ENCODE measurements at places on chromosomes 3 and 15.

DNA sequence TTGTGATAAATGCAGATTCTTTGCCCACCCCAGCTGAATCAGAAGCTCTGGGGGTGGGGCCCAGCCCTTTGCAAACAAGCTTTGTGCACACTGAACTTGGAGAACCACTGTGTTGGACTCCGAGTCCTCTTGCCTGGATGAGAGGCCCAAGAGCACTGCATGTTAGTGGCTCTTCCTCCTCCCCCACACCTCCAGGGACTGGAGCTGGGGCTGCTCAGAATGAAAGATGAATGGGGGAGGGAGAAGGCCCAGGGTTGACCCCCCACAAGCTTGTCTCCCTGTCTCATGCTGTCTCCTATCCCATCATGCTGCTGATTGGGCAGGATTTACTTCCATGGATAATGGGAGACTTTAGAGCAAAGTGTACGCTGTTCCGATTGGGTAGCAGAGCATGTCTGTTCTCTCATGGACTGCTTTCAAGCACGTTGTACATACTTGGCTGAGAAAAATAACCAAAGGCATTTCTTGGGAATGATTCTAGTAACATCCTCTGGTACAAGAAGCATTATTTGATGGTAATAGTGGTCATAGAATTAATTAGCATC lies 99.6 kb downstream of the PGPEP1L start:
- DNase-seq: no peak

- DNase-seq: no peak
These were observed 29.2 kb downstream of the UBE2Q2 start for GRCh38 chr15:75872403-75872990.

DNA sequence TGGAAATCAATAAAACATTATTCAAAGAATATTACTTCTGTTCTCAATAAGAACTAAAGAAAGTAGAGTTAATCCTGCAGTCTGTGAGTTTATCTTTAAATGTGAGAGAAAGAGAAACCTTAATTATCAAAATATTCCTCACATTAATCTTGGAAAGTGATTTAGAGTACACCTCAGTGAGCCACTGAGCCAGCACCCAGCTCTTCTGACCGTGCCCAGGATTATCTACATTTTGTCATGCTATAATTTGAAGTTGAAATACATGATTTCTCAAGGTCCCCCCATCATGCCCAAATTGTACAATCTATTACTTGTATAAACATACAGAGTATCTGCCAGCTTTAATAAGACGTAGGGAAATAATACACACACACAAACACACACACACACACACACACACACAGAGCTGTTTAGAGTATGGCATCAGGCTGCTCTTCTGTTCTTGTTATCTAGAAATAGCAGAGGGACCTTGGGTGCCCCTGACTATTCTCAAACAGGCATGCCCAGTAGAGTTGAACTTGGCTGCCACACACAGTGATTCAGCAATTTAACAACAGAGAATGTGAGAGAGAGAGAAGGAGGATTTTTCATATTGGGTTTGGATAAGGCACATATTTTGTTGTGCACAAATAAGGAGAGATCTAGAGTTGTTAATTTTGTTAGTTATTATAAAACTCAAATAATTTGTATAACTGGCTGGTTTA lies 74.4 kb downstream of the P2RY1 start:
- DNase-seq: no peak

- no peak for DNase-seq
These were observed 314.7 kb downstream of the PYDC2 start for GRCh38 chr3:191775451-191776233.

GRCh38 chr3:86229086-86229774 lies 761.7 kb downstream of the VGLL3 start:
- DNase-seq: no peak

GRCh38 chr3:16279010-16279801 lies 14.2 kb downstream of the OXNAD1 start:
- no peak for DNase-seq

DNA sequence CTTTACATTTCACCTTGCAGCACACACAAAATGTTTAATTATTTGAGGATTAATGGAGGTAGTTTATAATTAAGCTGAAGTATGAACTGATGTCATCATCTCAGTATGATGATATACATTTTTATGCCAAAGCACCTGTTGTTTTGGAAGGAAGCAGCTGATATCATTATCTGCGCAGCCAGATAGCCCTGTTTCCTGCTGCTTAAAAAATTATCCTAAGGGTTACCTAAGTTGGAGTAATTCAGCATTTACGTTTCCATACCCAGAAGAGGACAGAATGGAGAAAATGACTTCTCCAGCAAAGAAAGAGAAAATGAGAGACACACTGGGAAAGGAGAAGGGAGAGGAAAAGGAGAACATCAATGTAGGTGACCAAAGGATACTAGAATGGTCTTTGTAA lies 370.3 kb upstream of the PLSCR5 start:
- no peak for DNase-seq

- no peak for DNase-seq
These were observed 33.0 kb downstream of the KY start for GRCh38 chr3:134617608-134618477.

- DNase-seq: no peak
These were observed 1028.7 kb downstream of the NTRK3 start for GRCh38 chr15:87227846-87228245.

- DNase-seq: no peak
These were observed 21.3 kb upstream of the MAGEF1 start for GRCh38 chr3:184733181-184733580.

- no peak for DNase-seq
These were observed 91.5 kb downstream of the RPL22L1 start for GRCh38 chr3:170778240-170779217.

DNA sequence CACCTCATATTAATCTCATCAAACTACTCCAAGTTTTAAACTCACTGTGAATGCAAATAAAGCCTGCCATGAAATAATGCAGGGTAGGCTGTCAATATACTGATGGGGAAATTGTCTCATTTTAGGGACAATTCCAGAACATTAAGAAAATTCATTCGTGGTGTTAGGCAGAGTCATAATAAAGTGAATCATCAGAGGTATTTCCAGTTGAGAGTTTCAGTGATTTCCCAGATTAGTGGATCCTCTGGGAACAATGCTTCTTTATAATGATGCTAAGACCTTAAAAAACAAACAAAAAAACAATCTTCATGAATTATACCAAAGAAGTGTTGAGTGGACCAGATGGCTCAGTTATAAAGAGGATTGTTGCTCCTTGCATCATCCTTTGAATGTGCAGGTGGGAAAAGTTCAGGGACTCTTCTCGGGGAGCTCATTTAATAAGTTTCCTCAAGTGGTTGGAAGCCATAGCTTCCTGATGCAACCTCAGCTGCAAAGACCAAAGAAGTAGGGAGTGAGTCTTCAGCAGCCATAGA lies 360.9 kb upstream of the TRIM42 start:
- no peak for DNase-seq

GRCh38 chr3:23019596-23020300 lies 183.4 kb upstream of the UBE2E2 start:
- no peak for DNase-seq

DNA sequence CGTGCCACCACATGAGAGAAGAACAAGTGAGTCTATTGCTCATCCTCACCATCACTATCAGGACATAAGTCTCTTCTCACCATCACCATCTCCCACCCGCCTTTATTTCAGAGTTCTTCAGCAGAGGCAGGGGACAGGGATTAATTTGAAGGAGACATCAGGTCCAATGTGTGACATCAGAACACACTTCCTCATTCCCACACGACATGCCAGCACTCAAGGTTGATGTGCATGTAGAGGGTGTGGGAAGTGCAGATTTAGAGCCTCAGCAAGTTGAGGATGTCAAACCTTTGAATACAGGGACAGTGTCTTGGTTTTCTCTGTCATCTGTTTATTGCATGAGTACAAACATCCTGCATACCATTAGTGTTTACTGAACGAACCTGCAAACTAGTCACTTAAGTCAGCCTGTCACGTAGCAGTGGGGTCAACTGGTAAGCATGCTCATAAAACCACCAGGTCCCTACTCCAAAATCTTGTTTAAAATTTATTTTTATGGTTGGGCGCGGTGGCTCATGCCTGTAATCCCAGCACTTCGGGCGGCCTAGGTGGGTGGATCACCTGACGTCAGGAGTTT lies 104.4 kb downstream of the MYLK start:
- no peak for DNase-seq

DNA sequence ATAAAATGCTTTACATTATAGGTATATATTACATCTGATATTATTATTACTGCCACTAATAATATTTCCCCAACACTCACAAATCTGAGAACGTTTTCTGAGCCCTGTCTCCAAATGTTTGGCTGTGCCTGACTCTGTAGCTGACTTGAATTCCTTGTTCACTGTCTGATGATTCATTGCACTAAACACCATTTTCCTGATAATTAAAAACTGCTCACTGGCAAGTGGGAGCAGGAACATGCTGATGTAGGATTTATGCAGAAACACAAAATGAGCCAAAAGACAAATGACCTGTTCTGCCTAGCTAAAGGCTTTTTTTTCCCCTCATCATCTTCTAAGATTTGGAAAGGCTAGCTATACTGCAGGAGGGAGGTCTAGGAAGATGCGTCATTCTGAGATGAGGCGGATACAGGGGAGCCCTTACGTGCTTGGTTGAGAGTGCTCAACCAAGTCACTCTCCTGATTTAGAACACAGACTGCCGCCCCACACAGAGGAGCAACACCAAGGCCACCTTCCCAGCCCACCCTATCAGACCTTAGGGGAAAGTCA lies 380.7 kb downstream of the EPHB1 start:
- DNase-seq: no peak

- no peak for DNase-seq
These were observed 23.8 kb downstream of the RLBP1 start for GRCh38 chr15:89197503-89197971.

GRCh38 chr3:108053067-108053466 lies 37.8 kb downstream of the CD47 start:
- DNase-seq: no peak

DNA sequence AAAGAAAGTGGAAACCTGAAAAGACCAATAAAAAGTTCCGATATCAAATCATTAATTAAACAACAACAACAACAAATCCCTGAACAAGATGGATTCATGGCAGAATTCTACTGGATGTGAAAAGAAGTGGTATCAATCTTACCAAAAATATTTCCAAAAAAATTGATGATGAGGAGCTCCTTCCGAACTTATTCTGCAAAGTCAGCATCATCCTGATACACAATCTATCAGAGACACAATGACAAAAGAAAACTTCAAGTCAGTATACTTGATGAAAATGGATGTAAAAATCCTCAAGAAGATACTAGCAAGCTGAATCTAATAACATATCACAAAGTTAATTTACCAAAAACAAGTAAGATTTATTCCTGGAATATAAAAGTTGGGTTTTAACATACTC lies 881.8 kb downstream of the SI start:
- DNase-seq: no peak

- DNase-seq: no peak
These were observed 116.7 kb downstream of the MCTP2 start for GRCh38 chr15:94348084-94348483.
